Ascending aorta (tissue), 2 donors: ENCODE measurements at places on chromosomes 12 and 14.

DNA sequence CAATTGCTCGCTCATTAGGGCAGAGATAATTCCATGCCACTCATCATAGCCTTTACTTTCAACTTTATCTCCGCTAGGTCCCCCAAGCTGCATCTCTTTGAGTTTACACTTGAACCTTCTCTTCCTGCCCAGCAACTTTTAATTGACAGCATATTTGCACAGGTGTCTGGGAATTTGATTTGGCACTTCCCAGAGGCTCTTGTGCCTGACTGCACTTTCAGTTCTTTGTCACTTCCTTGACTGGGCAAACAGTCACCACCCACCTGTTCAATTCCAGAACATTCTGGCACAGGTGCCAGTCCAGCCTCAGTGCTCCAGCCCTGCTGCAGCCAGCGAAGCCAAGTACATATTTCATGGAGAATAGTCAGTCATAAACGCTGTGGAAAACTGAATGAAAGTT is 110.1 kb upstream of the LRIG3 start:
- no peak overlapping the region for H3K27ac ChIP-seq
- H3K4me1 ChIP-seq = no peaks in the 10 kb centered on the region
- H3K36me3 ChIP-seq = no peaks in the 10 kb centered on the region

- no peaks in the 10 kb centered on the region for H3K36me3 ChIP-seq
- no peak overlapping the region for H3K4me3 ChIP-seq
- no peak overlapping the region for H3K27ac ChIP-seq
- no peaks in the 10 kb centered on the region for H3K4me1 ChIP-seq
- H3K27me3 ChIP-seq = no peaks in the 10 kb centered on the region
These were observed 434.6 kb upstream of the RGS6 start for GRCh38 chr14:71497645-71498086.

GRCh38 chr12:6953442-6954315 is 2.5 kb downstream of the PTPN6 start:
- H3K4me1 ChIP-seq = no peaks in the 10 kb centered on the region
- no peak overlapping the region for H3K4me3 ChIP-seq
- H3K27ac ChIP-seq = no peak overlapping the region
- no peaks in the 10 kb centered on the region for H3K27me3 ChIP-seq

GRCh38 chr12:124980098-124980892 is 8.6 kb downstream of the DHX37 start:
- H3K4me1 ChIP-seq = no peaks in the 10 kb centered on the region
- H3K36me3 ChIP-seq = peaks cover 72% of the 10 kb centered on the region
- H3K4me3 ChIP-seq = no peak overlapping the region
- no peaks in the 10 kb centered on the region for H3K27me3 ChIP-seq
- no peak for DNase-seq

DNA sequence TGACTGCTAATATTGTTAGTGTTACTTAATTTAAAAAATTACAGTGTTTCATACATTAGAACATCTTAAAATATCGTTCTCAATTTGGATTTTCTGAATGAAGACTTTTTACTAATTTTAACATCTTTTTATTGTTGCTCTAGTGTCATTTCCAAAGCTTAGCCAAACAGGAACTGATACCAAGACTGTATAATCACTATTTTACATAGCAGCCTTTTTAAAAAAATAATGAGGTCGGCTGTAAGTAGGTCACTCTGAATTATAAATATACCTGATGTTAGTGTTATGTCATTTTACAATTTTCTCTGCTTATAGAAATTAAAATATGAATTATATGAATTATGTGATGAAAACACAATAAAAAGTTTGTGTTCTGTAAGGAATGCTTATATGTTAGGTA is 321.5 kb downstream of the TMEM117 start:
- DNase-seq = no peak
- H3K4me1 ChIP-seq = no peaks in the 10 kb centered on the region
- H3K36me3 ChIP-seq = no peaks in the 10 kb centered on the region
- no peak overlapping the region for H3K4me3 ChIP-seq

- no peaks in the 10 kb centered on the region for H3K36me3 ChIP-seq
- H3K4me1 ChIP-seq = no peaks in the 10 kb centered on the region
- no peak overlapping the region for H3K27ac ChIP-seq
- DNase-seq = no peak
- H3K27me3 ChIP-seq = no peaks in the 10 kb centered on the region
These were observed 28.6 kb upstream of the HSP90B1 start for GRCh38 chr12:103901518-103902173.

DNA sequence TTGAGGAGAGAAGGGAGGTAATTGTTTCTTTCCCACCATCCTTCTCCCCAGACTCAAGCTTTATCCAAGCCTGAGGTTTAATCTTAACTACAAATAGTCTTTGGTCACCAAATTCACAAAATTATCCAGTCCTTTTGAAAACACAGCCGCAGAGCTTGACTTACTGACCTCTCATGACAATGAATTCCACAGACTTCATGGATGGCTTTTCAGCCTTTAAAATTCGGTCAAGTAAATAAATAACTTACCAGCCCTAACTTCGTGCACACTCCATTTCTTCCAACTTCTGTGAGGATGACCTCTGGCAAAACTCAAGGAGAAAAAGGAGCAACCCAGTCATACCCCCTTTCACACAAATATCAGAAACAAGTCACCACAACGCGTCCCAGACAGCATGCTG is 137.0 kb upstream of the CDKN3 start:
- no peak for DNase-seq
- no peaks in the 10 kb centered on the region for H3K4me1 ChIP-seq
- no peak overlapping the region for H3K4me3 ChIP-seq
- no peak overlapping the region for H3K27ac ChIP-seq

DNA sequence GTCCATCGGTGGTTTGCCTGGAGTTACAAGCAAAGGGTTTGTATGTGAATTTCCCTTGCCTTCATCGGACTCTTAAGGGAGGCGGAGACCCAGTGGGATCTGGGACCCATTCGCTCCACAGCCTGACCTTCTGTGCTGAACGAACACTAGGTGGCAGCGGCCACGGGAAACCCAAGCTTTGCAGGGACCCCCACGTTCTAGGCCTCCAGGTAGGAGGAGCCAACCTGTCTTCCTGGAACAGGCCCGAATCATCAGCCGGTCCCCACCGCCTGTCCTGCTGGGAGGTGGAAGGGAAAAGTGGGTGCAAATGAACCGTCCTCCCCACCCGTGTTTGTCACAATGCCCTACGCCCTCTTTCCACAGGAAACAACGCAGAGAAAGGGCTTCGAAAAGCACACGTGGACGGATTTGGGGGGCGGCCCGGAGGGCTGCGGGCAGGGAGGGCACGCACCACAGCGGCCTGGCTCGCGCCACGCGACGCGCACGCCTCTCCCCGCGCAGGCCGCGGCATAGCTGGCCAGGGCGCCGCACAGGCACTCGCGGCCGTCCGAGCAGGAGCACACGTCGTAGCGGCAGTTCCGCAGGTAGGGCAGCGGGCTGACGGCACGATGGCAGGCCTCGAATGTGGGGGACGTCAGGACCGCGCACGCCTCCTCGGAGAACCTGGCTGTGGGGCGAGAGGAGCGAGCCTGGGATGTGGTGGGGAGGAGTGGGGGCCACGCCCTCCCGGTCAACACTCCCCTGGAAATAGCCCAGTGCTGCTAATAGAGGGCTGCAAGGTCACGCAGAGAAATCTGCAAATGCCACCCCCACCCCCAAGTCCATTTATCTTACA is 67.8 kb downstream of the VWF start:
- H3K4me3 ChIP-seq = peak overlapping the region; percentile 11
- H3K4me1 ChIP-seq = peaks cover 17% of the 10 kb centered on the region
- H3K27me3 ChIP-seq = no peaks in the 10 kb centered on the region
- no peak for DNase-seq

- no peaks in the 10 kb centered on the region for H3K36me3 ChIP-seq
- no peaks in the 10 kb centered on the region for H3K27me3 ChIP-seq
- no peaks in the 10 kb centered on the region for H3K4me1 ChIP-seq
- H3K4me3 ChIP-seq = no peak overlapping the region
- H3K27ac ChIP-seq = no peak overlapping the region
These were observed 23.7 kb upstream of the YAF2 start for GRCh38 chr12:42261708-42262107.

DNA sequence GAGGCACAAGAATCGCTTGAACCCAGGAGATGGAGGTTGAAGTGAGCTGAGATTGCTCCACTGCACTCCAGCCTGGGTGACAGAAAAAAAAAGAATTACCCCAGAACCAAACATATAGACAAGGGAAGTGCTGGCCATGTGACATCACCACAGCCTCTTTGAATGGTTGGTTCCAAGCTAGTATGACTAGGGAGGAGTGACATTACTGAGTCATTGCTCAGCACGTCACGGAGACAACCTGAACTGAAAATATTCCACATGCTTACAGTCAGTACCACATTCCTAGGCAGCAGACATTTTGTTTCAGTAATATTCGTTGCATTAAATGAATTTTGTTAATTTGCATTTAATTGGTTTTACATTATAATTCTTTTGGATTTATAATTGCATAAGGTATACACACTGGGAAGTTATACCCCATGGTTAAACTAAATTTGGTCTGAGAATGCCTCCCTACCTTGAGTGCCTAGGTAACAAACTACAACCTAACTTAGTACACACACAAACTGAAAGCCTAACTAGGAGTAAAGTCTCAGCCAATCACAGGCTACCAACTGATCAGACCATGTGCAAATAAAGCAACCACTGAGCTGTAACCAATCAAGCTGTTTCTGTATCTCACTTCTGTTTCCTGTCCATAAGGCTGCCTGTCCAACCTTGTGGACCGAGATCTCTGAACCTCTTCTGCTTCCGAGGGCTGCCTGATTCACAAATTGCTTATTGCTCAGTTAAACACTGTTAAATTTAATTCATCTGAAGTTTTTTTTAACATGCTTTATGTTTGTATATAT is 164.4 kb downstream of the CAND1 start:
- H3K4me3 ChIP-seq = no peak overlapping the region
- H3K4me1 ChIP-seq = peaks cover 18% of the 10 kb centered on the region
- peak overlapping the region; percentile 68 for H3K27ac ChIP-seq
- no peaks in the 10 kb centered on the region for H3K27me3 ChIP-seq
- no peaks in the 10 kb centered on the region for H3K36me3 ChIP-seq

DNA sequence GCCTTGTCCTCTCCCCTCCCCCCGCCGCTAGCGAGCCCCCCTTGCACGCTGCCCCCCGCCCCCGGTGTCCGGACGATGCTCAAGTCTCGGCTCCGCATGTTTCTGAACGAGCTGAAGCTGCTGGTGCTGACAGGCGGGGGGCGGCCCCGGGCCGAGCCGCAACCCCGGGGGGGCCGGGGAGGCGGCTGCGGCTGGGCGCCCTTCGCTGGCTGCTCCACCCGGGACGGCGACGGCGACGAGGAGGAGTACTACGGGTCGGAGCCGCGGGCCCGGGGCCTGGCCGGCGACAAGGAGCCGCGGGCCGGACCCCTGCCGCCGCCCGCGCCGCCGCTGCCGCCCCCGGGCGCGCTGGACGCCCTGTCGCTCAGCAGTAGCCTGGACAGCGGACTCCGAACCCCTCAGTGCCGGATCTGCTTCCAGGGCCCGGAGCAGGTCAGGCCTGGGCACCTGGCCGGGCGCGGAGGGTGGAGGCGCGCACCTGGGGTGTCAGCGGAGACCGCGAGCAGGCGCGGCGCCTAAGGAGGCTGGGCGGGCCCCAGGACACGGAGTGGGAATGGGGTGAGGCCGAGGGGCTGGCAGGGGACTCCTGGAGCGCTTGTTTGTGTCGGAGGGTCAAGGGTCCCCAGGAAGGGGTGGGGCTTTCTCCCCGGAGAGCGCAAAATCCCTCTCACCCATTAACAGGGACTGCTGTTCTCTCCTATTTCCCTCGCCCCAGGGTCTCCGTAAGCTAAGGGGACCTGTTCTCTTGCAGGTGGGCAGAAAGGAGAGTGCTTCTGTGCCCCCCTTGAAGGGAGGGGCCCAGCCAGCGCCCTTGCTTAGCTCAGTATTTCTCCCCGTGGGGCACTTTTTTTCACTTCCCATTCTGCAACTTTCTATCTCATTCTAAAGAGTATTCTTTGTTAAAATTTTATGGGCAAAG is 810 bp downstream of the MARCHF9 start:
- no peaks in the 10 kb centered on the region for H3K27me3 ChIP-seq
- H3K36me3 ChIP-seq = peaks cover 14% of the 10 kb centered on the region
- H3K27ac ChIP-seq = peak overlapping the region; percentile 22
- DNase-seq = no peak
- H3K4me1 ChIP-seq = peaks cover 2% of the 10 kb centered on the region

DNA sequence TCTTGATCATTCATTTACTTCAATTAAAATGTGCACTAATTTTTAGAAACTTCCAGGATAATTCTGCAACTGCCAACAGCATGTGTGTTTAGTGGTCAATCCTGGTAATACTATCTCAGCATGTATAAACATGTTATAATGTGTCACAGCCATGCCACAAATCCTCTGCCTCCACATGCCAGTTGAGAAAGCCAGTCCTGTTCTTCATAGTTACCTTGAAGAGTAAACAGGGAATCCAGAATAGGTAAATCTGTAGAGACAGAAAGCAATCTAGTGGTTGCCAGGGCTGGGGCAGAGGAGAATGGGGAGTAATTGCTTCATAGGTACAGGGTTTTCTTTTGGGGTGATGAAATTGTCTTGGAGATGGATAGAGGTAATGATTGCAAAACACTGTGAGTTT is 85.9 kb downstream of the ARMH4 start:
- no peak overlapping the region for H3K27ac ChIP-seq
- H3K36me3 ChIP-seq = no peaks in the 10 kb centered on the region
- H3K27me3 ChIP-seq = no peaks in the 10 kb centered on the region
- H3K4me1 ChIP-seq = no peaks in the 10 kb centered on the region
- H3K4me3 ChIP-seq = no peak overlapping the region

GRCh38 chr12:30358671-30359070 is 337.0 kb downstream of the IPO8 start:
- DNase-seq = no peak
- H3K4me1 ChIP-seq = no peaks in the 10 kb centered on the region
- H3K4me3 ChIP-seq = no peak overlapping the region
- no peaks in the 10 kb centered on the region for H3K27me3 ChIP-seq
- no peaks in the 10 kb centered on the region for H3K36me3 ChIP-seq

GRCh38 chr12:122918827-122919226 is 22.9 kb upstream of the VPS37B start:
- H3K36me3 ChIP-seq = no peaks in the 10 kb centered on the region
- H3K27me3 ChIP-seq = no peaks in the 10 kb centered on the region
- no peak for DNase-seq

GRCh38 chr12:132600048-132601032 is 10.0 kb downstream of the LRCOL1 start:
- no peaks in the 10 kb centered on the region for H3K27me3 ChIP-seq
- H3K27ac ChIP-seq = no peak overlapping the region
- no peaks in the 10 kb centered on the region for H3K36me3 ChIP-seq
- H3K4me1 ChIP-seq = no peaks in the 10 kb centered on the region
- no peak for DNase-seq
- peak overlapping the region; percentile 47 for H3K4me3 ChIP-seq

- no peaks in the 10 kb centered on the region for H3K4me1 ChIP-seq
- H3K27ac ChIP-seq = no peak overlapping the region
- DNase-seq = no peak
- no peak overlapping the region for H3K4me3 ChIP-seq
These were observed 695.8 kb downstream of the RPS29 start for GRCh38 chr14:48890333-48890732.

GRCh38 chr14:71602524-71602923 is 329.7 kb upstream of the RGS6 start:
- no peaks in the 10 kb centered on the region for H3K36me3 ChIP-seq
- no peaks in the 10 kb centered on the region for H3K27me3 ChIP-seq
- no peak overlapping the region for H3K27ac ChIP-seq
- no peaks in the 10 kb centered on the region for H3K4me1 ChIP-seq
- no peak overlapping the region for H3K4me3 ChIP-seq
- DNase-seq = no peak

GRCh38 chr12:105945880-105946279 is 192.9 kb downstream of the NUAK1 start:
- H3K36me3 ChIP-seq = no peaks in the 10 kb centered on the region
- no peak overlapping the region for H3K4me3 ChIP-seq
- no peaks in the 10 kb centered on the region for H3K27me3 ChIP-seq
- peaks cover 6% of the 10 kb centered on the region for H3K4me1 ChIP-seq
- no peak for DNase-seq

GRCh38 chr14:101966742-101967141 is 2.4 kb downstream of the DYNC1H1 start:
- peaks cover 13% of the 10 kb centered on the region for H3K36me3 ChIP-seq
- H3K27ac ChIP-seq = peak overlapping the region; percentile 95
- no peak overlapping the region for H3K4me3 ChIP-seq
- H3K27me3 ChIP-seq = no peaks in the 10 kb centered on the region
